ENCODE measurements at places on chromosomes 4 and X.

DNA sequence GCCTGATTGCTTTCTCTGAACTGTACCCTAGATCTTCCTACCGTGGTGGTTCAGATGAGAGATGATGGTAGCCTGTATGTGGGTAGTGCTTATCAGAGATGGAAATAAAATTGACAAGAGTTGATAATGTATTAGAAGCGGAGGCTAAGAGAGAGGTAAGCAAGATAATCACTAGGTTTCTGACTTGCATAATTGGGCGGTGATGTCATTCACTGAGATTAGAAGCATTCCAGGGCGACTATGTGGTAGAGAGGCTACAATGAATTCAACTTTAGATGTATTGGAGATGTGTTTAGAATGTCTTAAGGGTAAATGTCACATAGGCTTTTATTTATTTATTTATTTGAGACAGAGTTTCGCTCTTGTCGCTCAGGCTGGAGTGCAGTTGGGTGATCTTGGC, 415 bp upstream of the TENM3 start:
- DNase-seq = no peak

DNA sequence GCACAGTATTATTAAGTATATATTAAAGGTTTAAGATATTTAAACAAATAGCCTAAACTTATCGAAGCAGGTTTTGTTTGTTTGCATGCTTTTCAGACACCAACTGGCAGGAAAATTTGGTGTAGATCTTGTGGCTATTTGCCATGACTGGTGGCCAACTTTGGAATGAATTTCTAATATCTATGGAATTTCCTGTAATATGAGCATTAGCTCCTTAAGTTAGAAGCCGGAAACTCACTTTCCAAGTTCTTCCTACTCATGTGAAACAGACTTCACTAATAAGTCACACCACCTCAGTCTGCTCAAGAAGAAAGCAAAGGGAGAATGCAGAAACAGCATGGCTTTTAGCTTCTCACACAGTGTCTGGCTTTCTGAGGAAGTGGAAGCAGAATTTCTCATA, 563.9 kb downstream of the GRXCR1 start:
- DNase-seq = no peak

DNA sequence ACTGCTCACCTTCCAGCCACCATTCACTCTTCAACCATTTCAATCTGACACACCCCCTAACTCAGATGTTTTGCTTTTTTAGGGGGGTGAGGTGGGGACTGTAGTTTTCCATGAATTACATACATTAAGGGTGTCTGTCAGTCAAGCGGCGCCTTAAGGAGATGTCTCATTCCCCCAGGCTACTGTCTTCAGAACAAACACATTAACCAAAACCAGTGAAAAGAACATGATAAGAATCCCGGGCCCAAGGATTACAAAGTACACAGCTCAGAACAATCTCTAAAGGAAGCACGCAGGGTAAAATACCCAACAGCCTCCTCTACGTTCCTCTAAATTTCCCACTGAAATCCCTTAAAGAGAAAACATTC, 62.5 kb upstream of the IRF2 start:
- DNase-seq = no peak

- no peak for DNase-seq
These were observed 57.4 kb upstream of the PITX2 start for GRCh38 chr4:110680265-110680664.

DNA sequence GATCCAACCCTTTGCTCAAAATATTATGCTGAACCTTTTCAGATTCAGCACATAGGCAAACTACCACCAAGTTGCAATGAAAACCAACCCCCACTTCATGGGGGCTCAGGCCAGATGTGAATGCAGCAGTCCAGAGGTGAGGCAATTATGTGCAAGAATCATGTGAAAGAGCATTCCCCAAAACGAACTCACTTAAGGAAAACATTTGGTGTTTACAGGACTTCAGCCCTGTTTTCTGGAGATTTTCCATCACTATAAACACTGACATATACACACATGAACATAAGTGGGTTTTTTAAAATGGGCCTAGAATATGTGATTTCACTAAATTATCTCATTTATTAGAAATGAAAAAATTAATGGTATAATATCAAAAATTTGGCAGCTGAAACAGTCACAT, 31.5 kb downstream of the BMP3 start:
- no peak for DNase-seq

DNA sequence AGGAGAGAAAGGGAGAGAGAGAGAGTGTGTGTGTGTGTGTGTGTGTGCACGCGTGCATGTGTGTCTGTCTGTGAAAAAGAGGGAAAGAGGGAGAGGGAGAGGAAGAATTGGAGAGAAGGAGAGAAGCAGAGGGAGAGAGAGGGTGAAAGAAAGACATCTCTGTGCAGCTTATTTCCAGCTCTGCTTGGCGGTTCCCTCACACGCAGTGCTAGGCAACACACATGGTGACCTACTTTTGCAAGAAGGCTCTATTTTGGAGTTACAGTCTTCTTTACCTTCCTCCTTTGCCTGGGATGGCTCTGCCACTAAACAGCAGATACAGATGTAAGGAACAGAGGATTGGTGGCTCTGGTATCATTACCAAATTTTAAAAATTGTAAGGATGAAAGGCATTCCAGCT, 40.1 kb downstream of the SLC16A2 start:
- no peak for DNase-seq

GRCh38 chr4:76072760-76073159, 1.7 kb upstream of the ART3 start:
- DNase-seq = no peak

- peak; percentile 24 for DNase-seq
These were observed 2.4 kb downstream of the LONRF3 start for GRCh38 chrX:118976599-118977340.

DNA sequence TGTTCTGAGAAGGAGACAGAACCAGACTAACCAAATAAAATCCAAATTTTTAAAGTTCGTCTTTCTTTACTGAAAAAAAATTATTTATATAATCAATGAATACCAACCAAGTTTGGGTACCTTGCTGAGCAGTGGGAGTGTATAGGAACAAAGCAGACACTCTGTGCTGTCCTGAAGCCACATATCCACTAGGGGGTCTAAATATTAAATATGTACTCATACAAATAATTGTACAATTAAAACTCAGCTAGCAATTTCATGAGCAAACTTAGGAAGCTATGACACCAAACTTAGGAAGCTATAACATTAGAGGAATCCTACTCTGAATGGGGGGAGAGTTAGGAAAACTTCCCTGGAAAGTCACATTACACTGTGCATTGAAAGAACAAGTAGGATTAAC, 582.0 kb upstream of the EPHA5 start:
- no peak for DNase-seq

GRCh38 chr4:148299337-148299736, 142.9 kb downstream of the NR3C2 start:
- no peak for DNase-seq

- peak; percentile 15 for DNase-seq
These were observed 33.5 kb upstream of the AMOT start for GRCh38 chrX:112874175-112874574.

DNA sequence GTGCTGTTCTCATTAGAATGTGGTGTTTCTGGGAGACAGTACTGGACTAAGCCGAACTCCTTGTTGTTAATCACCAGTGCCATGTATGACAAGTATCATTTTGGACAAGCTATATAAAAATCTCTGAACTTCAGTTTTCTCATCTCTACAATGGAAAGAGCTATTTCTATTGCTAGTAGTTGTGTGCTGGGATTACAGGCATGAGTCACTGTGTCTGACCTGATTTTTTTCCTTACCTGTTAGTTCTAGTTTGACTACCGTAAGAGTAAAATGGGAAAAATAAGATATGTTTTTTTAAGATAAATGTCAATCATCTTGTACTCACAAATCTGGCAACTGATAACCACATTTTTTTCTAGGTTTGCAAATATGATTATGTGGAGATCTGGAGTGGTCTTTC, 192.3 kb downstream of the TLL1 start:
- no peak for DNase-seq
